ENCODE measurements at places on chromosomes 7 and 10.
A peak's percentile ranks its signal among the peaks of the same experiment; 100 is the strongest.

GRCh38 chr7:133401225-133401624 is 148.3 kb downstream of the EXOC4 start:
- H3K36me3 ChIP-seq, result no peaks in the 10 kb centered on the region
- no peak for DNase-seq
- H3K27me3 ChIP-seq, result no peaks in the 10 kb centered on the region
- no peak overlapping the region for H3K4me3 ChIP-seq

DNA sequence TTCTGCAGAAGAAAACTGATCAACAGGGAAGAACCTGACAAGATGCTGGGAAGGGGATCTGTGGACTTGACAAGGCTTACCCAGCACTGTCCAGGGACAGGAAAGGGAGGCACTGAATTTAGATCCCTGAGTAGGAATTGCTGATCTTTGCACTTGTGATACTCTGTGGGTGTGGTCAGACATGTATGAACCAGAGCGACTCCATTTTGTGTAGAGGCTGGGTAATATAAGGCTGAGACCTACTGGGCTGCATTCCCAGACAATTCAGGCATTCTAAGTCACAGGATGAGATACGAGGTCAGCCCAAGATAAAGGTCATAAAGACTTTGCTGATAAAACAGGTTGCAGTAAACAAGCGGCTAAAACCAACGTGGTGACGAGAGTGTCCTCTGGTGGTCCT is 60.7 kb downstream of the CCDC3 start:
- H3K27ac ChIP-seq, result peak overlapping the region; percentile 24
- no peak for DNase-seq
- H3K4me1 ChIP-seq, result peaks cover 80% of the 10 kb centered on the region
- no peak overlapping the region for H3K4me3 ChIP-seq
- no peaks in the 10 kb centered on the region for H3K27me3 ChIP-seq

DNA sequence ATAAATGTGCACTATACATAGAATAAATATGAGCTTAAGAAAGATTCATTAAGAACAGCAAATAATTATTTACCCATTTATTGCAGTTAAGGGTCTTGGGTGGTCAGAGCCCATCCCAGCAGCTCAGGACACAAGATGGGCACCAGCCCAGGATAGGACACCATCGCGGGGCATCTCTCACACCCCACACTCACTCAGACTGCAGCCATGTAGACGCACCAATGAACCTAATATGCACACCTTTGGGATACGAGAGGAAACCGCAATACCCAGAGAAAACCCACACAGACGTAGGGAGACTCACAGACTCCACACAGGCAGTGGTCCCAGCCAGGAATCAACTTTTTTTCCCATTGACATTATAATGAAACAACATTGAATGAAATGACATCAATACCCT is 36.0 kb downstream of the CARD11 start:
- H3K36me3 ChIP-seq, result no peaks in the 10 kb centered on the region
- no peak for DNase-seq
- no peaks in the 10 kb centered on the region for H3K4me1 ChIP-seq
- H3K4me3 ChIP-seq, result no peak overlapping the region
- H3K27ac ChIP-seq, result no peak overlapping the region

DNA sequence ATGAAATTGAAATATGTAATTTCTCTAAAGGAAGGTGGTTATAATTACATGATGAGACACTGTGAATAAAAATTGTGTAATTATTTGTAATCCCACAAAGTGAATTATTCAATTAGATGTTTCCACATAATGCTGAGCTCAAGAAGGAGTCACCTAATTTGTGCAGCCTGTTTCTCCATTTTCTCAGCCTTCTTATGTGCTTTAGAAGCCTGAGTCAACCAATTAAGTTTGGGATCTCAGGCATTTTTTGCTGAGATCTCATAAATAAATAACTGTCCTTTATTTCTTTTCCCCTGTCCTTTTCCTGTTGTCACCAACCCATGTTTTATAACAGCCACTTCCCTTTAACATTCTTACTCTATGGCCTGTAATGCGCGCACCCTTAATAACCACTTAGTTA is 506.5 kb upstream of the SEMA3D start:
- H3K4me1 ChIP-seq, result no peaks in the 10 kb centered on the region
- H3K27me3 ChIP-seq, result no peaks in the 10 kb centered on the region
- H3K27ac ChIP-seq, result no peak overlapping the region
- H3K4me3 ChIP-seq, result no peak overlapping the region

DNA sequence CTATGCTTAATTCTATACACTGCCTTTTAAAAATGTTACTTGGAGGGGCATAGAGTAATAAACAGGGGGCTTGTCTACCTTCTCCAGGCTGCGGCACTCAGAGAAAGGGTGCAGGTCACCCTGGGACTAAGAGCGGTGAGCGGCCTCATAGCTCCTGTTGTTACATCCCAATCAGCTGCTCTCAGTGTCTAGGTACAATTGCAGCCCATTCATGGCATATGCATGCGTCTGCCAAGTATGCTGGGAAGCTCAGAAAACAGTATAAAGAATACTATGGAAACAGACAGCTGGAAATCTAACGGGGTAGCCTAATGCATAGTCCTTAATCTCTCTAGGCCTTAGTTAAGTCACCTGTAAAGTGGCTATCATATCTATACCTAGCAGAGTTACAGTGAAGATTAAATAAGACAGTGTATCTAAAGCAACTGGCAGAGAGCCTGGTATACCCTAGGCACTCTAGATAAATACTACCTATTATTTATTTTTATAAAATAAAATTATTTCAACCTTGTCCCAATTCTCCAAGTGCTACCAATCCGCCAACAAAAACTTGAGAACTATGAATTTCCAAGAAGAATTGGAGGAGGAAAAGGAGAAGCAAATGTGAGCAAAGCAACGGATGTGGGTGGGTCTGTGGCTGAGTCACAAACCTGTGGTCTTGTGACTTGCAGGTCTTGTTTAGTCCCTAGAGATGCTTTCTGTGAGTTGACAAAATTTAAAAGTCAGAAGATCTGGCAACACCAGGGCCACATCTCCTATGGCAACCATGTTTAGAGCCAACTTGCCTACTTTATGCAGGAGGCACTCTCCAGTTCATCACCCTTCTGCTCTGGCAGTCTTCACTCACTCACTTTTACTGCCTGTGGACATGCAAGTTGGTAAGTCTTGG is 183.0 kb downstream of the RAPGEF5 start:
- peaks cover 9% of the 10 kb centered on the region for H3K4me1 ChIP-seq
- H3K27ac ChIP-seq, result no peak overlapping the region
- no peaks in the 10 kb centered on the region for H3K27me3 ChIP-seq
- H3K4me3 ChIP-seq, result no peak overlapping the region
- no peaks in the 10 kb centered on the region for H3K36me3 ChIP-seq
- no peak for DNase-seq

DNA sequence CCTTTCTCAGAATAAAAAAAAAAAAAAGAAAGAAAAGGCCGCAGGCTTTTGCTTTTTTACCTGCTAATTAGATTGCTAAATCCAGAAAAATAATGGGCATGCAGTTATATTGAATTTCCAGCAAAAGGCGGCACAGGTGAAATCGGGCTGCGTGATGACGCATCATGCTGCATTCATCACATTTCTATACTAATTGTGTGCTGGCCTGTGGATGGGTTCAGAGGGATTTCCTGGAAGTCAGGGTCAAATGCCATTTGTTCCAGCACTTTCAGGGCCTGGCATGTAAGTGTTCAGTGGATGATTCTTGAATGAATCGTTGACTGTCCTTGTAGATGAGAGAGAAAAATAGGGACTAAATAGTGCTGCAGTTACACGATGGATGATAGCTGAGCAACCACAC is 292.7 kb downstream of the CAMK1D start:
- DNase-seq, result no peak
- H3K36me3 ChIP-seq, result no peaks in the 10 kb centered on the region
- no peak overlapping the region for H3K4me3 ChIP-seq
- no peak overlapping the region for H3K27ac ChIP-seq
- H3K4me1 ChIP-seq, result no peaks in the 10 kb centered on the region

GRCh38 chr10:14728346-14728745 is 46.4 kb downstream of the FAM107B start:
- H3K4me1 ChIP-seq, result no peaks in the 10 kb centered on the region
- no peaks in the 10 kb centered on the region for H3K27me3 ChIP-seq
- no peak overlapping the region for H3K4me3 ChIP-seq
- no peak overlapping the region for H3K27ac ChIP-seq

- H3K27ac ChIP-seq, result peak overlapping the region; percentile 76
- peaks cover 6% of the 10 kb centered on the region for H3K36me3 ChIP-seq
- peak; percentile 98 for DNase-seq
- H3K4me3 ChIP-seq, result peak overlapping the region; percentile 14
Measured at GRCh38 chr7:74587435-74588126, 69.9 kb upstream of the GTF2I start.

- no peaks in the 10 kb centered on the region for H3K27me3 ChIP-seq
- no peaks in the 10 kb centered on the region for H3K36me3 ChIP-seq
- no peaks in the 10 kb centered on the region for H3K4me1 ChIP-seq
- DNase-seq, result no peak
- H3K27ac ChIP-seq, result no peak overlapping the region
Measured at GRCh38 chr10:78465431-78465830, 431.8 kb downstream of the RPS24 start.

GRCh38 chr10:67839951-67840350 is 2.0 kb upstream of the DNAJC12 start:
- H3K36me3 ChIP-seq, result no peaks in the 10 kb centered on the region
- H3K4me3 ChIP-seq, result no peak overlapping the region
- H3K4me1 ChIP-seq, result no peaks in the 10 kb centered on the region
- no peak for DNase-seq

DNA sequence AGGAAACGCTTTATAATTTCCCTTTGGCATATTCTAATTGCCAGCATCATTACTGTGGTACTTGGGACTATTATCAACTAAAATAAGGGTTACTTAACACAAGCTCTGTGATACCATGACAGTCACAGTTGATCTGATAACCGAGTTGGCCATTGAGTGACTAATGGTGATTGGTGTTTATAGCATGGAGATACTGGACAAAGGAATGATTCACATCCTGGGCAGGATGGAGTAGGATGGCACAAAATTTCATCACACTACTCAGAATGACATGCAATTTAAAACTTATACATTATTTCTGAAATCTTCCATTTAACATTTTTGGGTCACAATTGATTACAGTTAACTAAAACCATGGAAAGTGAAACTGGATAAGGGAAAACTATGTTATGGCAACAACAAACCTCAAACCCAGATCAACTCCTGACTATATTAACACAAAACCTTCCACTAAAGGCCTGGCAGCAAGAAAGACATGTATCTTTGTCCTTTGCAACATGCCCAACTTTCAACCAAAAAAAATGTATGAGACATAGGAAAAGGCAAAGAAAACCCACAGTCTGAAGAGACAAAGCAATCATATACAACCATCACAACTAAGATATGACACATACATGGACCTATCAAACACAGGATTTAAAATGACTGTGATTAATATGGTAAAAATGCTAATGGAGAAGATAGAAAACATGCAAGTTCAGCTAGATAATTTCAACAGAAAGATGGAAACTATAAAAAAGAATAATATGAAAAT is 208.5 kb upstream of the NRP1 start:
- H3K27ac ChIP-seq, result no peak overlapping the region
- no peak for DNase-seq
- no peaks in the 10 kb centered on the region for H3K4me1 ChIP-seq
- no peaks in the 10 kb centered on the region for H3K27me3 ChIP-seq

GRCh38 chr10:13862546-13863233 is 275.9 kb downstream of the PRPF18 start:
- DNase-seq, result no peak
- no peaks in the 10 kb centered on the region for H3K36me3 ChIP-seq
- H3K27me3 ChIP-seq, result no peaks in the 10 kb centered on the region
- no peak overlapping the region for H3K4me3 ChIP-seq
- H3K4me1 ChIP-seq, result peaks cover 4% of the 10 kb centered on the region

- H3K4me3 ChIP-seq, result no peak overlapping the region
- no peaks in the 10 kb centered on the region for H3K4me1 ChIP-seq
- DNase-seq, result no peak
Measured at GRCh38 chr7:98091061-98091460, 15.6 kb upstream of the LMTK2 start.

GRCh38 chr7:148367731-148368475 is 222.7 kb upstream of the C7orf33 start:
- no peaks in the 10 kb centered on the region for H3K36me3 ChIP-seq
- H3K4me3 ChIP-seq, result no peak overlapping the region
- no peak for DNase-seq
- H3K27ac ChIP-seq, result no peak overlapping the region
- H3K4me1 ChIP-seq, result no peaks in the 10 kb centered on the region

GRCh38 chr10:94858005-94858404 is 80.5 kb upstream of the CYP2C9 start:
- H3K36me3 ChIP-seq, result no peaks in the 10 kb centered on the region
- no peaks in the 10 kb centered on the region for H3K27me3 ChIP-seq
- no peaks in the 10 kb centered on the region for H3K4me1 ChIP-seq
- no peak for DNase-seq

DNA sequence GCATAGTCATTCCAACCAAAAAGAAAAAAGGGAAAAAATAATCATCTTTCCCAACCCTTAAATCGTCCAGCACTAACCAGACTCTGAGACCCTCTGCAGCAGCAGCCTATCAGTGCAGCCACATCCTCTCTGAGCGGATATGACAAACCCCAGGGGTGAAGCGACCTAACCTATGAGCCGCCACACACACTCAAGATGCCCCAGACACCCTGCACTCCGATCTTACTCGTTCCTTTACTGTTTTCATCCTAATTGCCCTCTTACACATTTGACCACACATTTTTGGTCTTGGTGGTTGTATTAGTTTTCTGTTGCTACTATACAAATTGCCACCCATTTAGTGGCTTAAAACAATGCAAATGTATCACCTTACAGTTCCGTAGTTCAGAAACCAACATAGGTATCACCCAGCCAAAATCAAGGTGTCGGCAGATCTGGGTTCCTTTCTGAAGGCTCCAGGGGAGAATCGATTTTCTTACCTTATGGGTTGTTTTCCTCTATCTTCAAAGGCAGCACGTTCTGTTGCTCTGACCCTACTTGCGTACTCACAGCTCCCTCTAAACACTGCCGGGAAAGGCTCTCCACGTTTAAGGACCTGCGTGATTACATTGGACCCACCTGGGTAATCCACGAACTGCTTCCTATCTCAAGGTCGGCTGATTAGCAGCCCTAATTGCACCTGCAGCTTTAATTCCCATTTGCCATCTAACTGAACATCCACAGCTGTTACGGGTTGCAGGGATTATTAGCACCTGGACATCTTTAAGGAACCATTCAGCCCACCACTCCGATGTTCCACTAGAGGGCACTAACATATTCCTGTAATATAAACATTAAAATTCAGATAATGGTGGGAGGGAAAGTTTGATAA is 37.3 kb upstream of the PRSS1 start:
- H3K27me3 ChIP-seq, result no peaks in the 10 kb centered on the region
- H3K36me3 ChIP-seq, result no peaks in the 10 kb centered on the region
- H3K4me3 ChIP-seq, result no peak overlapping the region
- DNase-seq, result no peak
- no peak overlapping the region for H3K27ac ChIP-seq

DNA sequence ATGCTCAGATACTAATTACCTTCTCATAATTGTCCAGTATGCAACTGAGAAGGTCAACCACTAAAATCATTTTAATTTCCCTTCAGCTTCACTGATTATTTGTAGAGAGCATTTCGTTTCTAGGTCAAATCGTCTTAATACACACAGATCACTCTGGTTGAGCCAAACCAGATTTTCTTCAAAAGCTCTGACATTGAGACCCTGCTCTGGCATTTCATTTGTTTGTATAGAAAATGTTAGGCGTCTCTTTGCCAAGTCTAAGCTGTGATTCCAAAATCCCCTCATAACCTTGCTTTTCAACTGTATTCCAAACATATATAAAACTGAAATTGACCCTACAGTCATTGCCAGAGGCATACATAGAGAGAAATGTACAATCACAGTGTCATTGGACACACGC is 520.0 kb downstream of the CNTNAP2 start:
- no peaks in the 10 kb centered on the region for H3K36me3 ChIP-seq
- no peaks in the 10 kb centered on the region for H3K27me3 ChIP-seq
- no peak for DNase-seq

GRCh38 chr7:133932591-133932990 is 194.5 kb upstream of the LRGUK start:
- no peak for DNase-seq
- no peak overlapping the region for H3K27ac ChIP-seq
- no peaks in the 10 kb centered on the region for H3K27me3 ChIP-seq

All from tibial artery (tissue), 4 donors.